SJSA1 (cell line): ENCODE measurements at places on chromosomes 16 and 17.

DNA sequence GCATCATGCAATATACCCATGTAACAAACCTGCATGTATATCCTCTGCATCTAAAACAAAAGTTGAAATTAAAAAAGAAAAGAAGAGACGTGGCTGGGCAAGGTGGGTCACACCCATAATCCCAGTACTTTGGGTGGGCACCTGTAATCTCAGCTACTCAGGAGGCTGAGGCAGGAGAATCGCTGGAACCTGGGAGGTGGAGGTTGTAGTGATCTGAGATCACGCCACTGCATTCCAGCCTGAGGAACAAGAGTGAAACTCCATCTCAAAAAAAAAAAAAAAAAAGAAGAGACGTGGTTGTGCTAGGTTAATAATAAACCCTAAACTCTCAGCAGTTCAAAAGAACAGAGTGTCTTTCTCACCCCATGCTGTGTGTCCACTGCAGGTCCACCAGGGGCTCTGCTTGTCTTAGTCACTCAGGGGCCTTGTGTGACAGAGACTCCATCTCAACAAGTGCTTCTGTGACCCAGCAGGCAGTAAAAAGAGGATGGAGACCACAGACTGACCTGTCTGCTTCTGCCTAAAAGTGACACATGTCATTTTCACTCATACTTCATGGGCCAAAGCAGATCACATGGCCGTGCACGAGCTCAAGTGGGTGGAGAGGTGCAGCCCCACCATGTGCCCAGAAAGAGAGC, 22.3 kb upstream of the N4BP1 start:
- no peaks in the 10 kb centered on the region for H3K36me3 ChIP-seq
- no peaks in the 10 kb centered on the region; the same call in 1 of the 2 replicates for H3K4me1 ChIP-seq
- no peak overlapping the region for H3K27ac ChIP-seq

GRCh38 chr16:11370084-11370931, 25.0 kb downstream of the RMI2 start:
- no peak overlapping the region for H3K4me3 ChIP-seq
- peaks cover 4% of the 10 kb centered on the region for H3K4me1 ChIP-seq
- H3K27ac ChIP-seq, result no peak overlapping the region
- no peaks in the 10 kb centered on the region for H3K36me3 ChIP-seq

- H3K4me3 ChIP-seq, result no peak overlapping the region
- no peak overlapping the region for H3K27ac ChIP-seq
- no peaks in the 10 kb centered on the region for H3K27me3 ChIP-seq
- peaks cover 75% of the 10 kb centered on the region for H3K36me3 ChIP-seq
- no peak for DNase-seq
- peaks cover 27% of the 10 kb centered on the region for H3K4me1 ChIP-seq
These were observed 5.4 kb downstream of the NAT9 start for GRCh38 chr17:74770498-74771318.

- no peak overlapping the region for H3K27ac ChIP-seq
- no peak for DNase-seq
- H3K4me1 ChIP-seq, result peaks cover 35% of the 10 kb centered on the region
- no peak overlapping the region for H3K4me3 ChIP-seq
- H3K36me3 ChIP-seq, result peaks cover 26% of the 10 kb centered on the region
These were observed 321.3 kb downstream of the SEC14L1 start for GRCh38 chr17:77462090-77462489.

DNA sequence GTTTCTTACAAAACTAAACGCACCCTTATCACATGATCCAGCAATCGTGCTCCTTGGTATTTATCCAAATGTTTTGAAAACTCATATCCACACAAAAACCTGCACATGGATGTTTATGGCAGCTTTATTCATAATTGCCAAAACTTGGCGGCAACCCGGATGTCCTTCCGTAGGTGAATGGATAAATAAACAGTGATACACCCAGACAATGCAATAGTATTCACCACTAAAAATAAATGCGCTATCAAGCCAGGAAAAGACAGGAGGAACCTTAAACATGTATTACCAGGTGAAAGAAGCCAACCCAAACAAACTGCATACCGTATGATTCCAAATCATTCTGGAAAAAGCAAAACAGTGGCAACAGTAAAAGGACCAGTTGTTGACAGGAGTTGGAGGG, 10.0 kb downstream of the SPATA32 start:
- DNase-seq, result no peak
- no peak overlapping the region for H3K27ac ChIP-seq
- H3K27me3 ChIP-seq, result no peaks in the 10 kb centered on the region; the same call in 1 of the 2 replicates
- H3K4me3 ChIP-seq, result no peak overlapping the region; the same call in 1 of the 2 replicates
- H3K4me1 ChIP-seq, result peaks cover 9% of the 10 kb centered on the region; the same call in 1 of the 2 replicates

- no peaks in the 10 kb centered on the region for H3K36me3 ChIP-seq
- no peaks in the 10 kb centered on the region for H3K4me1 ChIP-seq
- no peak overlapping the region for H3K27ac ChIP-seq
- DNase-seq, result no peak
- H3K4me3 ChIP-seq, result no peak overlapping the region
These were observed 439.0 kb upstream of the CCL2 start for GRCh38 chr17:33816036-33816435.

- no peak for DNase-seq
- no peak overlapping the region for H3K27ac ChIP-seq
- H3K27me3 ChIP-seq, result 0 out of 2 replicates have a peak, but pooled peaks cover 2% of the 10 kb centered on the region
These were observed 72.5 kb upstream of the ZNF423 start for GRCh38 chr16:49928176-49929041.

DNA sequence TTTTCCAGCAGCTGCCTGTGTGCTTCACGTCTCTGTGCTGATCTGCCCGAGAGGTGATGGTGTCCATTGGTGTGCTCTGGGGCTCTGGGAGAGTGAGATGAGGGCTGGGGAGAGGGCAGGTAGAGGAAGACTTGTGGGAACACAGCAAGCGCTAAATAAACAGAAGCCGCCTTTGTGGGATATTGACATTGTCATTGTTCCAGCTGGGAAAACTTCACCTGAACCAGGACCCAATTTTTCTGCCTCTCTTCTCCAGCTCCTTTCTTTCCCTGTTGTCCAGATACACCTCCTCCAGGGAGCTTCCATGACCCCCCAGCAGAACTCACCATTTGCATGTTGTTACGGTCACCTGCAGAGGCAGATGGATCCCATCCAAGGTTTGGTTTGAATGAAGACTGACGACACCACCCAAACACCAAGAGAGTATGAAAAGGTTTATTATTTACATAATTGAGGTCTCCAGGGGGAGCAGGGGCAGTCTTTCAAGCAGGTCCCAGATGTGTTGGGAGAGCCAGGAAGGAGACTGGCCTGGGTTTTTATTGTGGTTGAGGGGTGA, 3.6 kb upstream of the ITGA3 start:
- H3K4me3 ChIP-seq, result no peak overlapping the region
- H3K36me3 ChIP-seq, result peaks cover 9% of the 10 kb centered on the region
- H3K27me3 ChIP-seq, result no peaks in the 10 kb centered on the region
- no peak overlapping the region for H3K27ac ChIP-seq
- peaks cover 97% of the 10 kb centered on the region for H3K4me1 ChIP-seq
- no peak for DNase-seq

DNA sequence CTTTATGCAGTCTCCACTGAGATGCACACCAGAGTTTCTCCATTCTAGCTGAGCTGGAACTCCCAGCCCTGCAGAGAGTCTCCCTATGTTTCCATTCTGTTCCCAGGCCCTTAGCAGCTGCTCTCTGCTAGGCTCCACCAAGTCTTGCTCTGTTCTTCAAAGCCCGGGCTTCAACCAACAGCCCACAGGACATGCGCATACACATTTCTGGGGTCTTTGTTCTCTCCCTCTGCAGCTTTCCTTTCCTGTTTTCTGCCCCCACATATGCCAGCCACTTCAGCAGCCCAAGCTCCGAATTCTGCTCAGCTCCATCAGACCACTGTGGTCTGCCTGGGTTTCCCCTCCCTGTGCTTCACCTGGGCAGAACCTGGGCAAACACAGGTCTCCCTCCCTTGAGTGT, 205.9 kb downstream of the CBLN1 start:
- H3K4me3 ChIP-seq, result no peak overlapping the region
- DNase-seq, result no peak
- no peaks in the 10 kb centered on the region for H3K27me3 ChIP-seq
- no peaks in the 10 kb centered on the region for H3K4me1 ChIP-seq

DNA sequence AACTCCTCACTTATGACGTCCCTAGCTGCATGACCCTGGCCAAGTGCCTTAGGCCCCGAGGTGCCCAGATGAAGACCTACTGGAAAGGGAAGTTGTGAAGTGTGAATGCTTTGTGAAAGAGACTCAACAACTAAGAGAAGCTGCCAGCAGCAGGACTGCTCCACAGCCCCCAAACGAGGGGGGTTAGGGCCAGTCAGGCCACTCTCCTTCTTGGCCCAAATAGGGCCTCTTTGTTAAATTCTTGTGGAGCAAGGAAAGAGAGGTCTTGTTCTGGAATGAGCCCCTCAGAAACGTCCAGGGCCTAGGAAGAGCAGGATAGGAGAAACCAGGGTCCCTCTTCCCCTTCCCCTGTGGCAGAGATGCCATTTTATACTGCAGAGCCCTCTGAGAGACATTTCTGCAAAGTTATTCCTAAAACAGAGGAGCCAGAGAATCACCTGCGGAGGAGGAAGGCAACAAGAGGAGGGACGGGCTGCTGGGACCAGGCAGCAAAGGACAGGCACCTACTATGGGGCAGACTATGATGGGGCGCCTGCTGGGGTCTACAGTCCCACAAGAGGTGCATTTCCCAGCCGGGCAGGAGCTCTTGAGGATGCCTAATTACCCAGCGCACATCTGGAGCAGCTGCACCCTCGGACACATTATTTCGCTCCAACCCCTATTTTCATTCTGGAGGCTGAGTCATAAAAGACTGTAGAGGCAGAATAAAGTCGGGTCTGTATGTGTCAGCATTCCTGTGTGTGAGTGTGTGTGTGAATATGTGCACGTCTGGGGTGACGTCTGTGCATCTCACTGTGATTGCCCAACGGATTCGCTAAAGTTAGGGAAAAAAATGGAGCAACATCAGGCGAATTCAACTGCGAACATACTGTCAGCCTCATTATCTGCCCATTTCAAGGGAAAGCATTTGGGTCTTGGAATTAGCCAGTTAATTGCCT, 11.4 kb upstream of the HOXB9 start:
- no peak overlapping the region for H3K4me3 ChIP-seq
- no peak overlapping the region for H3K27ac ChIP-seq
- DNase-seq, result peak; percentile 33
- no peaks in the 10 kb centered on the region for H3K36me3 ChIP-seq

- H3K4me1 ChIP-seq, result peaks cover 22% of the 10 kb centered on the region
- no peak overlapping the region for H3K4me3 ChIP-seq
- no peaks in the 10 kb centered on the region for H3K27me3 ChIP-seq
- no peak for DNase-seq
These were observed 85.7 kb upstream of the XYLT1 start for GRCh38 chr16:17556276-17557052.

GRCh38 chr16:72588551-72588950, 416.6 kb upstream of the PMFBP1 start:
- no peaks in the 10 kb centered on the region for H3K27me3 ChIP-seq
- no peaks in the 10 kb centered on the region for H3K4me1 ChIP-seq
- no peak overlapping the region for H3K4me3 ChIP-seq
- no peak overlapping the region for H3K27ac ChIP-seq
- DNase-seq, result no peak
- H3K36me3 ChIP-seq, result no peaks in the 10 kb centered on the region

DNA sequence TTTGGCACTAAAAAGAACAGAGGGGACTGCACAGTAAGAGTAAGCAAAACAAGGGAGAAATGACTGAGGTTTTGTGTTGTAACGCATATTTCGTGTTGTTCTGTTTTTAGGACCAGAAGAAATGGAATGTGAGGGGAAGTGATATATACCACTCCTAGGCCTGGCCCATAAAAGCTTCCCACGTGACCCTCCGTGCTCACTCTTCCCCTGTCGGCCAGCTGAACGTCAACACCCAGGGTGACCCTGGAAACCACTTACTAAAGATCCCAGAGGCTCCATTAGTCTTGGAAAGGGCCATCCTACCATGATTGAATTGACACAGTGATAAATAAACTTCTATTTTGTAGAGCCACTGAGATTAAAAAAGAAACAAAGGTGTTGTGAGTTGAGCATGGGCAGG, 79.8 kb downstream of the HELZ start:
- H3K4me3 ChIP-seq, result no peak overlapping the region
- H3K4me1 ChIP-seq, result no peaks in the 10 kb centered on the region
- no peaks in the 10 kb centered on the region for H3K27me3 ChIP-seq
- H3K36me3 ChIP-seq, result peaks cover 60% of the 10 kb centered on the region
- no peak for DNase-seq
- H3K27ac ChIP-seq, result no peak overlapping the region

DNA sequence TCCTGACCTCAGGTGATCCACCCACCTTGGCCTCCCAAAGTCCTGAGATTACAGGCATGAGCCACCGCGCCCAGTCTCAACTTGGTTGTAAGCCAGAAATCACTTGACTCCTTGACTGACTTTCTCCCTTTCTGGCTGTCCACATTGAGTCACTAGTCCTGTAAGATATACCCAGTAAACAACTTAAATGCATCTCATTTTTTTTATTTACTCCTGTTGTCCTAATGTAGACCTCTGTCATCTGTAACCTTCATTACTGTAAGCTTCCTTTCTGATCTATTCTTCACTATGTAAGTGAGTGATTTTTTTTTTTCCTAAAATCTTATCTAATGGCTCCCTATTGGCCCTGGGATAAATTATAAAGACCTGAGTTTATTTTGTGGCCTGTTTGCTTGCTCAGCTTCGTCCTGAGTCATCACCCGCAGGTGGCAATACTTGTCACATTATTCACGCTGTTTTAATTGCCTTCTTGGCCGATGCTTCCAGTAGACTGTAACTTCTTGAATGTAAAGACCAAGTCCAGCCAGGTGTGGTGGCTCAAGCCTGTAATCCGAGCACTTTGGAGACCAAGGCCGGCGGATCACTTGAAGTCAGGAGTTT, 41.0 kb downstream of the PAFAH1B1 start:
- H3K36me3 ChIP-seq, result peaks cover 35% of the 10 kb centered on the region
- no peak for DNase-seq
- H3K4me3 ChIP-seq, result no peak overlapping the region
- H3K27ac ChIP-seq, result no peak overlapping the region
- H3K4me1 ChIP-seq, result peaks cover 7% of the 10 kb centered on the region; the same call in 1 of the 2 replicates

DNA sequence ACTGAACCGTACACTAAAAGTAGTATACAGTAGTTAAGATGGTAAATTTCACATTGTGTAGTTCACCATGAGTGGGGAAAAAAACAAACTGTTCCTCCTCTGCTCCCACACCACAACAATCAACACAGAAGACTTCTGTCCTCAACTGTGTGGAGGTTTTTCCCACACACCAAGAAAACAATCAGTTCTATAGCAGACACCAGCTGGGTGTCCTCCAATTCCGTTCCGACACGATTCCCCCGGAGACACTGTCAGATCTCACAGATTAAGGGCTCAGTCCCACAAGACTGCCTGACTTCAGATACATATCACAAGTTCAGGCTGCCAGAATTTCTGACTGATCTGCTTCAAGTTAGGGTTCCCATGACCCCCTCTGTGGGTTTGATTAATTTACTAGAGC, 31.8 kb downstream of the BBS2 start:
- no peak for DNase-seq
- H3K4me1 ChIP-seq, result no peaks in the 10 kb centered on the region
- H3K27me3 ChIP-seq, result no peaks in the 10 kb centered on the region
- no peak overlapping the region for H3K4me3 ChIP-seq

- DNase-seq, result no peak
- H3K27me3 ChIP-seq, result no peaks in the 10 kb centered on the region
- no peak overlapping the region for H3K27ac ChIP-seq
- no peak overlapping the region for H3K4me3 ChIP-seq
These were observed 5.4 kb upstream of the RHOT1 start for GRCh38 chr17:32136856-32137255.

GRCh38 chr17:3838206-3838605, 7.8 kb downstream of the NCBP3 start:
- no peak overlapping the region for H3K27ac ChIP-seq
- H3K27me3 ChIP-seq, result no peaks in the 10 kb centered on the region
- peaks cover 83% of the 10 kb centered on the region for H3K36me3 ChIP-seq
- DNase-seq, result no peak
- no peak overlapping the region for H3K4me3 ChIP-seq
- no peaks in the 10 kb centered on the region for H3K4me1 ChIP-seq
